Gastroesophageal sphincter (tissue), 4 donors: ENCODE measurements at places on chromosomes 12 and 14. TPM values are rescaled to one million over a fixed set of nuclear protein-coding genes. Genes with fewer than 3 reads are reported as not detected.

DNA sequence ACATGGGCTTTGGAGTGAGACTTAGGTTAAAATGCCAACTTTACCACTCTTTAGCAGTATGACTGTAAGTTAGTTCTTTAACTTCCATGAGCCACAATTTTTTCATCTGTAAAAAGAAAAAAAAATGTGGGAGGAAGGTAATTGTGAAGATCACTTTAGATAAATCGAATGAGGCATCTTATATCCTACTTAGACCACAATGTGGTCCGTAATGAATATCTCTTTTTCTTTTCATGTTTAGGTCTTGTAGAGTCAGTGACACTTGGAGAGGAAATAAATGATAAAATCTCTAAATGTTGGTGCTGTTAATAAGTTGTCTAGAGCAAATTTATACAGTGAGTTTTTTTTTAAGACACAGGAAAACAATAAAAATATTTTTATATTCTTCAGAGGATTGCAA, 34.3 kb downstream of the RGS6 start:
- no peak overlapping the region for H3K4me3 ChIP-seq
- no peaks in the 10 kb centered on the region for H3K36me3 ChIP-seq
- no peak for ATAC-seq
- no peaks in the 10 kb centered on the region for H3K27me3 ChIP-seq
- no peaks in the 10 kb centered on the region for H3K4me1 ChIP-seq
- no peak overlapping the region for H3K27ac ChIP-seq

GRCh38 chr14:89635615-89636014, 218.6 kb upstream of the FOXN3 start:
- no peak overlapping the region for H3K4me3 ChIP-seq
- ATAC-seq, result no peak
- no peaks in the 10 kb centered on the region for H3K4me1 ChIP-seq
- H3K36me3 ChIP-seq, result no peaks in the 10 kb centered on the region

DNA sequence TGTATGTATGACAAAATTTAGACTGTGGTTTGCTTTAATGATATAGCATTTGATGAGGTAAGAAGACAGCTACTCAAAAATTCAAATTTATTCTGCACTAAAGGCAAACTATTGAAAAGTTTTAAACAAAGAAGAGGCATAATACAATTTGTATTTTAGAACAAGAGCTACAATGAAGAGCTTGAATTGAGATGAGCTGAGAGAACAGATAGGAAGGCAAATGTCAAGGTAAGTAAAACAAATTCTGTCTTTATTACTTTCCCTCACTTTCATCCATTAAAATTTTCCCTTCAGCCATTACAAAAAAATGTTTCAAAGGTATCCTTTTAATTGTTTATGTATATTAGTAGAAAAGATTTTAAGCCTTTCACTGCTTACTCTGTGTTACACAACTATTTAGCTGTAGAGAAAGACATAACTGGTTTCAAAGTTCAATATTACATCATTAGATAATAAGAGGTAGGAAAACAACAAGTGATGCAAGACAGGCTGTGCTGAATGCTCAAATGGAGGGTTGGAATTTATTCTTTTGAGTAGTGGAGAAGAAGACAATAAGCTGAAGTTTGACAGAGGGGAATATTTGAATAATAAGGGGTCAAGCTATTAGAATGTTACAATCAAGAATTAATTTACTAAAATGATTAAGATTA, 1334.1 kb downstream of the FSCB start:
- no peak overlapping the region for H3K27ac ChIP-seq
- no peaks in the 10 kb centered on the region for H3K4me1 ChIP-seq
- H3K4me3 ChIP-seq, result no peak overlapping the region
- no peaks in the 10 kb centered on the region for H3K36me3 ChIP-seq

DNA sequence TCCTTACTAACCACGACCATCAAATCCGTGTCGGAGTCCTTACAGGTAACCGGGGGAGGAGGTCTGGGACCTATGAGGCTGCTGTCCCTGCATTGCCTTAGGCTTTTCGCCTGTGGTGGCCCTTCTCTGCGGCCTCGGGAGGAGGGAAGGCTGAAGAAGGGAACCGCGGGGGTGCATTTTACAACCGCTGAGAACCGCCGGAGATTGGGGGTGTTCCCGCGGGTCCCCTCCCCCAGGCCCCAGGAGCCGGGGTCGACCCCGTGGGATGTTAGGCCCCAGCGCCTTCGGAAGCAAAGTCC, 549 bp downstream of the GPHN start:
- H3K36me3 ChIP-seq, result no peaks in the 10 kb centered on the region
- H3K4me1 ChIP-seq, result no peaks in the 10 kb centered on the region
- peak overlapping the region; percentile 93 for H3K4me3 ChIP-seq
- no peaks in the 10 kb centered on the region for H3K27me3 ChIP-seq

The KCNH3 gene
- not detected for total RNA-seq

DNA sequence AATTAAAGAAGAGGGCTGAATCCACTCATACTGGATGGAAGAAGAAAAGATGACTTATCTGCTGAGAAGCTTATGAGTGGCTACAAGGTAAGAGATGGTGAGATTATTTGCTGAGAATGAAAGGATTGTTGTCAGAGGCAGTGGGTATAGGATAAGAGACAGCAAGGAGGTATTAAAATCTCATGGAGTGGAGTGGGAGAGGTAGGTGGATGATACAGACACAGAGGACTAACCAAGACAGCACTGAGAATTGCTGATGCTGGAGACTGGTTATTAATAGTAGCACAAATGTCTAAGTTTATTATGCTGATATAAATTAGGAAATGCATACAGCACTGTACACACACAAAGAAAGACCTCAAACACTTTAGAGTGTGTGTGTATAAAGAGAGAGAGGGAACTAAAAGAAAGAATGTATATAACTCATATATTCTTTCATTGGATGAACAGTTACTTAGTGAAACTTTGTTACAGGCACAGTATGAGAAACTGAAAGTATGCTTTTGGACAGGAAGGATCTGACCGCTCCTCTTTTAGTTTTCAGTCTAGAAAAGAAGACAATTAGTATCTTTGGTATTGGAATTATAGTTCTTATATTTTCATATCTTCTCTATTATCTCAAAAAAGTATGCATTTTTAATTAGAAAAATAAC, 543.1 kb downstream of the LRFN5 start:
- H3K4me3 ChIP-seq, result no peak overlapping the region
- no peak for ATAC-seq
- H3K36me3 ChIP-seq, result no peaks in the 10 kb centered on the region
- H3K4me1 ChIP-seq, result peaks cover 6% of the 10 kb centered on the region
- no peak overlapping the region for H3K27ac ChIP-seq

GRCh38 chr14:104678346-104678745, 11.1 kb upstream of the INF2 start:
- no peaks in the 10 kb centered on the region for H3K27me3 ChIP-seq
- peak overlapping the region; percentile 47 for H3K4me3 ChIP-seq
- peak overlapping the region; percentile 91 for H3K27ac ChIP-seq

GRCh38 chr12:47370421-47370820, 290.7 kb upstream of the AMIGO2 start:
- ATAC-seq, result no peak
- no peaks in the 10 kb centered on the region for H3K27me3 ChIP-seq
- no peak overlapping the region for H3K27ac ChIP-seq
- no peaks in the 10 kb centered on the region for H3K36me3 ChIP-seq

DNA sequence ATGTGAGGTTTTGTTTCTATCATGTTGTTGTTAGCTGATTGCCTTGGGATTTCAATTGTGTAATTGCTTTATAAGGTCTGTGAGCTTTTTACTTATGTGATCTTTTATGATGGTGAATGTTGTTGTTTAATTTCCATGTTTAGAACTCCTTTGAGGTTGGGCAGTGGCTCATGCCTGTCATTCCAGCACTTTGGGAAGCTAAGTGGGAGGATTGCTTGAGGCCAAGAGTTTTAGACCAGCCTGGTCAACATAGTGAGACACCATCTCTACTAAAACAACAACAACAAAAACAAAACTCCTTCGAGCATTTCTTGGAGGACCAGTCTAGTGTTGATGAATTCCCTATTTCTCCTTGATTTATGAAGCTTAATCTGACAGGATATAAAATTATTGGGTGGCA, 102.1 kb upstream of the PMCH start:
- H3K4me1 ChIP-seq, result no peaks in the 10 kb centered on the region
- no peak overlapping the region for H3K27ac ChIP-seq
- H3K27me3 ChIP-seq, result no peaks in the 10 kb centered on the region
- no peaks in the 10 kb centered on the region for H3K36me3 ChIP-seq

DNA sequence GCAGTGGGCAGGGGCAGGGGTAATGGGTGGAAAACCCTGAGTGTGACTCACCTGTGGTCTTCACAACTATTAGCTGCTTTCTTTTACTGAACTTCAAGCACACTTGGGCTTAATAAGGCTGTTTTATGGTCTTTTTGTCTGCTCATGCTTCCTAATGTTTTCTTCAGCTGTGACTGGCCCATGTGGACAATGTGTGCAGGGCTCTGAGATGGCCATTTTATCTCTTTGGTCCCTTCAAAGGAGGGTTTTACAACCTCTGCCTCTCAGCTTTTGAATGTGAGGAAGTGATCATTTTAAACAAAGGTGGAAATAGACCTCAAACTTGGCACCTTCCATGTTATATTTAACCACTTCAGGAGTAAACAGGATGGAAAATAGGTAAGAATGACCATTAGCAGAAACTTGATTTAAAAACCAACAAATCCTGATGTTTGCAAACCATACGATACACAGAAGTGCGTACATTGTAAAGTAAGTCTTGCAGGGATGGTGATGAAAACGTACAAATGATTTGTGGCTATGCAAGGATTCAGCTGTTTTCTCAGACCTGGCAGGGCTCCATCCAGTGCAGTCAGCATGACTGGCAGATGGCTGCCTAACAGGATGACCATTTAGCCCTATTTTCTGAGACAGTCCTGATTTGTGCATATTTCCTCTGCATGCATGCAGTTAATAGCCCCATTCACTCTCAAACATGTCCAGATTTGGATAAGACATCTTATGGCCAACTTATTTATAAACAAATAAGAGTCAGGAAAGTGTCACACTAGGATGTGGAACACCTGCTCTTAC, 103.2 kb downstream of the SLC38A4 start:
- no peaks in the 10 kb centered on the region for H3K27me3 ChIP-seq
- no peak overlapping the region for H3K4me3 ChIP-seq
- no peaks in the 10 kb centered on the region for H3K4me1 ChIP-seq
- no peak for ATAC-seq
- no peaks in the 10 kb centered on the region for H3K36me3 ChIP-seq

The CCDC175 gene
- total RNA-seq, result not detected

GRCh38 chr12:132560614-132561426, 49.6 kb downstream of the LRCOL1 start:
- ATAC-seq, result no peak
- H3K4me1 ChIP-seq, result peaks cover 16% of the 10 kb centered on the region
- H3K4me3 ChIP-seq, result peak overlapping the region; percentile 56
- no peaks in the 10 kb centered on the region for H3K27me3 ChIP-seq

- H3K27me3 ChIP-seq, result peaks cover 80% of the 10 kb centered on the region
- H3K36me3 ChIP-seq, result no peaks in the 10 kb centered on the region
- H3K4me3 ChIP-seq, result peak overlapping the region; percentile 69
- no peak for ATAC-seq
- H3K4me1 ChIP-seq, result peaks cover 37% of the 10 kb centered on the region
- H3K27ac ChIP-seq, result peak overlapping the region; percentile 64
Measured at GRCh38 chr14:100568164-100568997, 18.8 kb downstream of the BEGAIN start.

GRCh38 chr12:7638760-7639555, 26.8 kb downstream of the APOBEC1 start:
- H3K36me3 ChIP-seq, result no peaks in the 10 kb centered on the region
- H3K4me1 ChIP-seq, result peaks cover 13% of the 10 kb centered on the region
- peak overlapping the region; percentile 20 for H3K4me3 ChIP-seq
- peaks cover 18% of the 10 kb centered on the region for H3K27me3 ChIP-seq
- peak; percentile 93 for ATAC-seq
- H3K27ac ChIP-seq, result no peak overlapping the region

The RDH16 gene
- total RNA-seq, result 0.81 TPM

DNA sequence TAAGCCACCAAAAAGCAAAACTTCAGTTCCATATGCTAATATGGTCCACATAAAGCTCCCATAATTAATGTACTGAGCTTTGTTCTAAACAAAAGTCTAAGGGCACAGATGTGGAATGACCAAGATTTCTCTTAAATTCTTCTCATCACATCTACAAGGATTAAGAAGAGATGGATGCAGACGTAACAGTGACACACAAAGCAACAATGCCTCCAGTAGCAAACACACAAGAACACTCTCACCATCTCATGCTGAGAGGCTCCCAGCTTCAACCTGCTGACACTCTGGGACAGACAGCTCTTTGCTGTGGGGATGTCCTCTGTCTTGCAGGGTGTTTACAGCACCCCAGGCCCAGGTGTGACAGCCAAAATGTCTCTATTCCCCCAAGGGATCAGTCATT, 48.2 kb downstream of the SETD3 start:
- no peaks in the 10 kb centered on the region for H3K36me3 ChIP-seq
- no peak overlapping the region for H3K4me3 ChIP-seq
- H3K27me3 ChIP-seq, result no peaks in the 10 kb centered on the region
- H3K4me1 ChIP-seq, result peaks cover 15% of the 10 kb centered on the region

The LRRC9 gene
- total RNA-seq, result not detected

The ITGB7 gene
- total RNA-seq, result 0.77 TPM

DNA sequence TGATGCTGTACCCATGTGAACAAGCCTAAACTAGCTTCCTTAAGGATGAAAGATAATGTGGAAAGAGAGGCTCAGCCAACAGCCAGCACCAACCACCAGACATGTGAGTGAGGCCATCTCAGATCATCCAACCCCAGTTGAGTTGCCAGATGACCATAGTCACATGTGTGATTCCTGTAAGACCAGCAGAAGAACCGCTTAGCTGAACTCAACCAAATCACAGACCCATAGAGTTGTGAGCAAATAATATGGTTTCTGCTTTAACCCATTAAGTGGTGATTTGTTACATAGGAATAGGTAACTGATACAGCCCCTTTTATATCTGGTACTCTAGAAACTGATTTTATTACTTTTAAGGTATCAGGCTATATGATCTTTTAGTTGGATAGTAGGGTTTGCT, 17.6 kb upstream of the ELK3 start:
- no peak overlapping the region for H3K27ac ChIP-seq
- no peaks in the 10 kb centered on the region for H3K36me3 ChIP-seq
- H3K27me3 ChIP-seq, result no peaks in the 10 kb centered on the region
- ATAC-seq, result no peak
- no peaks in the 10 kb centered on the region for H3K4me1 ChIP-seq

DNA sequence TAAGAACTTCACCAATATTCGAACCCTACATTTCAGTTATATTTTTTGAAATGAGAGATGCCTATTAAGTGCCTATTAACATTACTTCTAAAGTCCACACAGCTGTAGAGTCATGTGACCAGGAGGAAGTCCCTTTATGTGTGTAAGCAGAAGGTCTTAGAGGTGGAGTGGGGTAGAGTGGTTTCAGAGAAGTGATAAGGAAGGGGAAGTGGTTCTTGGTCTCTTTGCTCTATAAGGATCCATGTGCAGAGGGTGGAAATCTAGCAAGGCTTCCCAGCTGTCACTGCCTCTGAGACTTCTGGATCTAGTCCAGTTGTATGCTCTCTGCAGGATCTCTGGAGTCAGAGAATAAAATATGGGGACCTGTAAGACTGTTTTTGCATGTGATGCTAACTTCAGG, 673.9 kb downstream of the FLRT2 start:
- no peaks in the 10 kb centered on the region for H3K36me3 ChIP-seq
- no peak overlapping the region for H3K27ac ChIP-seq
- H3K4me1 ChIP-seq, result no peaks in the 10 kb centered on the region
- H3K27me3 ChIP-seq, result no peaks in the 10 kb centered on the region
- no peak overlapping the region for H3K4me3 ChIP-seq
- ATAC-seq, result no peak

GRCh38 chr14:99604766-99605298, 825 bp upstream of the CCDC85C start:
- no peaks in the 10 kb centered on the region for H3K27me3 ChIP-seq
- peak overlapping the region; percentile 82 for H3K4me3 ChIP-seq
- H3K27ac ChIP-seq, result peak overlapping the region; percentile 86

The KICS2 gene
- total RNA-seq, result 6.7 TPM
